Stimulated activated memory B cell treated with anti-CD40 and anti-IgM and Interleukin-4, amounts not matched to agents 10 μg/mL and 1 μg/mL and 100 μg/mL, for 72 hours (primary cell): ENCODE measurements at places on chromosomes 1 and 21.

DNA sequence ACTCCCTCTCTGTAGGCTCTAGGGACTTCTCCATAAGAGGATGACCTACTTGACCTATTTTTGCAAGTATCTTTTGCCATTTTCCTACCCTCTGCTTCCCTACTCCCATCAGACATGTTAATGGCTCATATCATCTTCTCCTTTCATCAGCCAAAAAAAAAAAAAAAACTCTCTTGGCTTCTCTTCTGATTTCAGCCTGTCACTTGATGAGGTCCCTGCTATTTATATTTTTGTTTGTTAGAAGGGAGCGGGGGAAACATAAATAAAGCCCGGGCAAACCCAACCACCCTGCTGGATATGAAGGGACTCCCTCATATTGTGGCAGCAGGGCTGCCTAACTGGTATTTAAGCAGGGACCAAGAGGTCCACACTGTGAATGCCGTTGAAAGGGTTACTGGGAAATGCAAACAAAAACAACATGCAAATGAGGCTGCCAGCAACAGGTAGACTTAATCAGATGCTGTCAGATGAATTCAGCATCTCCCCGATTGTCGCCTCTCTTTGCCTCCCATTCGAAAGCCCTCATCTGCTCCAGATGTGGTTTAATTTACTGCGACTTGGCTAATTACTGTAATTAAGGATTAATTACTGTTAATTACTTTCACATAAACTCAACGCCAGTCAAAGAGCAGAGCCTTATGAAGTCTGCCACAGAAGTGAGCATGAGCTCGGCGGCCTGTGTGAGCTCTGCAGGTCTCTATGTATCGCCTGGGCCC, 172.3 kb downstream of the PBX1 start:
- ATAC-seq = no peak

DNA sequence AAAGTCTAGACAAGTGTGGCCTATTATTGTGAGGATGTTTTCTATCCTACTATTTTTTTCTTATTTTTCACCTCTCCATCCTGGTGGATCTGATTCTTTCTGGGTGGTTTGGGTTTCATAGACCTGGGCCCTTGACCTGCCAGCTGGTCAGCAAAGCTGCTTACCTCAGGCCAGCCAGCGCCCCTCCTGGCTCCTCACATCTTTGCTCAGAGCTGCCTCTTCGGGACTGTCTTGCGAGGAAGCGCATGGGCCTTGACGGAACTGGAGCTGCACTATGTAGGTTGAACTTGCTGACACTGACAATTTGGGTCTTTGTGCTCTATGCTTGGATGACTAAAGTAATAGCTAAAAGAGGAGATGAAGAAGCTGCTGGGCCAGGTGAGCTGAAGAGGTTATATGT, 138.5 kb upstream of the SYT6 start:
- no peak for ATAC-seq

DNA sequence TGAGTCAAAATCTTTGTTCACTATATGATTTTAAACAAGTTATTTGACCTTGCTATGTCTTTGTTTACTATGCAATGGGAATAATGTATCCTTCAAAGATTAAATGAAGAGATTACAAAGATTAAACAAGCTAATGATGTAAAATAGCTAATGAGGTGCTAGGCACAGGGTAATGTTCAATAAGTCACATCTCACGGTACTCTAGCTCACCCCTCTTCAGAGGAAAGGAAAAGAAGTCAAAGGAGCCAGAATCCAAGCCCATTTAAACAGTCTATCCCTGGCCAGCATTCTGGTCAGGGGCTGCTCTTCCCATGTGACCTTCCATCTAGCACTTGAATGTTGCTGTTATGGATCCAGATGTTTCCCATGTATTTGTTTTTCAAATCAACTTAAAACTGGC, 412.4 kb upstream of the CAMK1G start:
- no peak for ATAC-seq

GRCh38 chr1:42999308-42999707, 40.6 kb upstream of the SLC2A1 start:
- no peak for ATAC-seq

- ATAC-seq = no peak
Observed at GRCh38 chr1:3034162-3034561, 12.9 kb downstream of the ACTRT2 start.

GRCh38 chr1:206799311-206799710, 27.0 kb upstream of the IL10 start:
- ATAC-seq = no peak

- no peak for ATAC-seq
Observed at GRCh38 chr1:116260621-116261020, 112.4 kb upstream of the ATP1A1 start.

DNA sequence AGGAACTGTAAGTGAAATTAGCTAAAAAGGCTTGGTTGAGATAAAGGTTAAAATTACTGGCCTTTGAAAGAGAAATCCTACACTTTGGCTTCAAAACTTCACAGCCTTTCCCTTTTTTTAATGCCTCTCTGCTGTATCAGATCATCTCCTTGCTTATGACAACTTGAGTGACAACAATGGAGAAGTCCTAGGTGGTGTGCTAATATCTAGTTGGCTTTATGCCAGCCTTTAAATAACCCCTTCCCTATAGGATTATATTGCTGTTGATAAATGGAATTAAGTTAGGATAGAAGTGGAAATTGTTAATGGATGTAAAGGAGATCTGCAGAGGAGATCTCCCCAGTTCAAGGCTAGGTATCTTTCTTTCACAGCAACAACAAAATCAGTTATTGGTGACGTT, 130.2 kb upstream of the ATP1B1 start:
- no peak for ATAC-seq

- no peak for ATAC-seq
Observed at GRCh38 chr1:185559151-185559550, 175.0 kb upstream of the HMCN1 start.

- ATAC-seq = no peak
Observed at GRCh38 chr1:41490911-41491310, 6.4 kb upstream of the EDN2 start.

DNA sequence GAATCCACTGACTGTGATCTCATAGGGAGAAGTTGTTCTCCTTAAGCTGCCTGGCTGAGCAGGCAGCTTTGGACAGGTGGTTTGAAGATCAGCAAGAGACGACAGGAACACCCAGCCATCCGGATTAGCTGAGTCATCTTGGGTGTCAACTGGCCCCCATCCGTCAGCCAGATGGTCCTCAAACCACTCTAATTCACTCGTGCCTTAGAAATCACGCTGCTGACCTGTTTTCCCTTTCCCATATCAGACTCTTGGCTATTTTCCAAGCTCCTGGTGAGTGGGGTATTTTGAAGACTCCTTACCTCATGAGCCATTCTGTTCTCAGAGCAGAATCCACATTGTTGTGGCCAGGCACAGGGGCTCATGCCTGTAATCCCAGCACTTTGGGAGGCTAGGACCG, 149.1 kb upstream of the L1TD1 start:
- no peak for ATAC-seq

DNA sequence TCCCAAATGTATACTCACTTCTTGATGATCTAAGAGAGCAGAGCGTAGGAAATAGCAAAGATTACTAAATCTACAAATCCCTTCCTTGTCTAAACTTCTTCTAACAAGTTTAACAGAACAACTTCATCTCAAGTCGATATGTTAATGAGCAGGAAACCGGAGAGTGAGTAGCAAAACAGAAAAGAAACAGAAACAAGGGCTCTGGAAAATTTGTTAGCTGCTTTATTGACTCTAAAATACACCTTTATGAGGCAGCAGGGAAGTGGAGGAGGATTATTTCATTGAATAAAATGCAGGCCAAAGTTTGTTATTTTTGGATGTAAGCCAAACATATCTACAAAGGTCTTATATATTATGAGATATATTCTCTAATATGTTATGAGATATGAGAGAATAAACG, 192.4 kb downstream of the LRRIQ3 start:
- ATAC-seq = no peak

- ATAC-seq = no peak
Observed at GRCh38 chr1:184822267-184822666, 67.6 kb upstream of the EDEM3 start.

- no peak for ATAC-seq
Observed at GRCh38 chr1:83104558-83104957, 894.4 kb downstream of the TTLL7 start.

DNA sequence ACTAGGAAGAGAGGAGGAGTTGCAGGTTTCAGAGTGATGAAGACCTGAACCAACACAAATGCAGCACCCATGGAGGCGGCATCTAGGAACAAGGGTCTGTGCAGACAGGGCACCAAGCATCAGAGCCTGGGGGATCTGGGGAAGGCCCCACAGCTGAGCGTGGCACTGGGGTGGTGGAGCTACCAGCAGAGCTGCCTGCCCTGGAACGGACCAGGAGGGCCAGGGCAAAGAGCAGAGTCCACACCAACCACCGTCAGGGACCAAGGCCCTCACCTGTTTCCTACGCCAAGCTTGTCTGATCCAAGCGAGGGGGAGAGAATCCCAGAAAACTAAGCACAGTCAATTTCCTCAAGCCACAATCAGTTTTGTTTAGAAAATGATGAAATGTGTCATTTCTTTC, 79.0 kb upstream of the SYT6 start:
- no peak for ATAC-seq

GRCh38 chr21:44514746-44515358, 25.1 kb downstream of the KRTAP10-1 start:
- no peak for ATAC-seq

DNA sequence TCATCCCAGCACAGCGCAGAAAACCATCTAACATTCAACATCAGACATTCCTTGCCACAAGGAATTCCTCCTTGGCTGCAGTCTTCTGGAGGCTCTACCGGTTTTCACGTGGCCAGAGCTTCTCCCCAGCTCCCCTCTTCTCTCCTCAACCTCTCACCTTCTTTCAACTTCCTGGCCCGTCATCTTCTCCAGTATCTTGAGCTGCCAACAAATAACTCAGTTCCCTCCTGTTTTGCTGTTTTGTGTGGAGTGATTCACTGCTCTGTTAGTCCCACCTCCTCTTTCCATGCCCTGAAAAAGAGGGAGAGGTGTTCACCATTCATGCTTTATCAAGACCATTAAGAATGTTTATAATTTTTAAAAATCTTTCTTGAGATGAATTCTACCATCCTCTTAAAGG, 32.6 kb downstream of the PIGM start:
- ATAC-seq = no peak

DNA sequence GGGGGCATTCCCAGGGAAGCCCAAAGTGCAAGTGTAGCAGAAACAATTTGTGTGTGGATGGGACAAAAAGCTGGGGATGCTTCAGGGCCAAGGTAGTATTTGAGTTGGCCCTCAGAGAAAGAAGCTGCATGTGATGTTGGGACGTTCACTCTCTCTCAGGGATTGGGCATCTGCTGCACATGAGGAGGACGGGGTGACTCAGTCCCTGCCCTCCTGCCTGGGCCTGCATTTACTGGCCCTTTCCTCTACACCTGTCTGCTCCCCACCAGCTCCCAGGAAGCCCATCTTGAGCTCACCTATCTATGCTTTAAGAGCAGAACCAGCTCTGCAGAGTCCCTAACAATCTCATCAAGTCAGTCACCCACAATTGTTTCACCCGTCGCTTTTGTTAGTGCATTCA, 23.5 kb upstream of the MPZL1 start:
- ATAC-seq = no peak

DNA sequence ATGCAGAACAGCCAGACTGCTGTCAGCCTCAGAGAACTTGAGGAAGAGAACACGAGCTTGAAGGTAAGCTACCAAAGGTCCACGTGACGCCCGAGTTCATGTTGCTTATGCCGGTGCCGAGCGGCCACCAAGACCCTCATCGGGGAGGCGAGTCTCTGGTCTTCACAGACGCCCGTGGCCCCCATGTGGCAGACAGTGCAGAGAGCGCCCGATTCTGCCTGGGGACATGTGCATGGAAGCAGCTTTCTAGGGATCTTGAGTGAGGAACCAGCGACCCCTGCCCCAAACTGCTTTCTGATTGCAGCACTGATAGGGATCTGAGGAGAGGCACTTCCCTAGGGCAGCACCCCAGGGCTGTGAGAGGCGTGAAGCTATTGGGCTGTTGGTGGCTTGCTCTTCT, 56.3 kb upstream of the DIP2A start:
- no peak for ATAC-seq

DNA sequence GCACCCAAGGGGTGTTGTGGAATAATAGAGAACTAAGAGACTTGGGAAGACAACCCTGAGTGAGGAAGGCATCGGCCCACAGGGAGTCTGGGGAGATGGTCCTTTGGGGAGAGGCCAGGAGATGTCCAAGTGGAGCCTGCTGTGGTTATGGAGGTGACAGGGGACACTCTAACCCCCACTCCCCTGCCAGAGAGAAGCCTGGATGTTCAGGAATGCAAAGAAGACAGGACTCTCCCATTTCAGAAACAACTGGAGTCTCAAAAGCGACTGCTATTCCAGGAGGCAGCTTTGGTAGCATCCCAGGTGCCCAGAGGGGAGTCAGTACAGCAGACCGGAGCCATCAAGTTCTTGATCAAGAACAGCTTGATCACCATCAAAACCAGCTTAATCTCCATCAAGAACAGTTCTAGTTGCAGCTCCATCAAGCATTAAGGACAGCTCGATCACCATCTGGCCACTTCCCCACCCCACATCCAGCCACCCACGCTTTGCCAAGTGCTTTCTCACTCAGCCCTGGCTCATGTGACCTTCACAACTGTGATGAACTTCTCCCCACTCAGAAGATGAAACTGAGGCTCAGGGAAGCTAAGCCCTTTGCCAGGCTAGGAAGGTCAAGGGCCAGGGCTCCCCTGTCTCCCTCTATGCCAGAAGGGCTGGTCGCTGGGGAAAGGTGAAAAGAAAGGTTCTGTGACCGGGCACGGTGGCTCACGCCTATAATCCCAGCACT, 743 bp downstream of the CD52 start:
- peak; percentile 46 for ATAC-seq

GRCh38 chr21:44923480-44924084, 2.9 kb upstream of the ITGB2 start:
- no peak for ATAC-seq

DNA sequence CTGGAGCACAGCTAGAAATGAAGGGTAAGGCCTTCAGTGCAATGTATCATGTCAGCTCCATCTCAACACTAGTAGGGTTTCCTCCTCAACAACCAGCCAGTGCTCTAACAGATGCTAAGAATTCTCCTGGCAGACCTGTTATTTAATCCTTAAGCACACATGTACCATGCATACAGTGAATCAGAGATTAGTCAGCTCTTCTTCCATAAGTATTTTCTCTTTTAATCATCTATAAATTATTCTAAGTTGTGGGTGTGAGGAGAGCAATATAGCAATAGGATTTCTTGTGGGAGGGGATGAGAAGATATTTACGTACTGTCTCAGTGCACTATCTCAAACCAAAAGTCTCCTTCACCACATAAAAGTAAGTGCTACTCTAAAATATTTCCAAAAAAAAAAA, 95.3 kb downstream of the COP1 start:
- ATAC-seq = no peak

DNA sequence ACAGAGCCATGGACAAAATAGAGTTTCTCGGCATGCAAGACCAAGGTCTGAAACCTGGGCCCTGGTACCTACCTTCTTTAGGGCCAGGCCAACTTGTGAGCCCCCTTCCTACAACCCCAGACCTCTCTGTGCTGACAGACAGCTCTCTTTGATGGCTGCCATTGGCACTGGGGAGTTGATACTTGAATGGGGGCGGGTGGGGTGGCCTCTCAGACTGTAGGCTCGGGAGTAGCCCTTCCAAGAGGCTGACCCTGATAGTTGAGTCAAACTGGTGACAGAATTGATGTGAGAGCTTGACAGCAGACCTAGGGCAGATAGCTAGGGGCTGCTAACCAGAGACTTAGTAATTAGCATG, 44.7 kb upstream of the PSEN2 start:
- no peak for ATAC-seq
